ENCODE measurements at places on chromosomes 5 and 9.

DNA sequence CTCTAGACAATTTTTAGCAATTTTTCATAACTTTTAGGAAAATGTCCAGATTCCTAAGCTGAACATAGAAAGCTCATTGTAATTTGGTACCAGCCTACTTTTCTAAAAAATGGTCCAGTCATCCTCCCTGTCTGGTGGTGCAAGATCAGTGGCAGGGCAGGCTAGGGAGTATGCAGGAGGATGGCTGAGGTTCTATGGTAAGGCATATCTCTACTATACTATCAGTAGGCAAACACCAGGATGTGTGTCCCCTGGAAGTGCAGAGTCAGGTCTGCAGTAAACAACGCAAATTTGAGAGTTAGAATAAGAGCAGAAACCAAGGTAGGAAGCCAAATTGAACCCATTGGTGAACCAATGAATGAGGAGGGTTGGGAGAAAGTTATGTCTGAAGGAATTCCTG, 22.8 kb upstream of the RFX3 start:
- DNase-seq: no peak

DNA sequence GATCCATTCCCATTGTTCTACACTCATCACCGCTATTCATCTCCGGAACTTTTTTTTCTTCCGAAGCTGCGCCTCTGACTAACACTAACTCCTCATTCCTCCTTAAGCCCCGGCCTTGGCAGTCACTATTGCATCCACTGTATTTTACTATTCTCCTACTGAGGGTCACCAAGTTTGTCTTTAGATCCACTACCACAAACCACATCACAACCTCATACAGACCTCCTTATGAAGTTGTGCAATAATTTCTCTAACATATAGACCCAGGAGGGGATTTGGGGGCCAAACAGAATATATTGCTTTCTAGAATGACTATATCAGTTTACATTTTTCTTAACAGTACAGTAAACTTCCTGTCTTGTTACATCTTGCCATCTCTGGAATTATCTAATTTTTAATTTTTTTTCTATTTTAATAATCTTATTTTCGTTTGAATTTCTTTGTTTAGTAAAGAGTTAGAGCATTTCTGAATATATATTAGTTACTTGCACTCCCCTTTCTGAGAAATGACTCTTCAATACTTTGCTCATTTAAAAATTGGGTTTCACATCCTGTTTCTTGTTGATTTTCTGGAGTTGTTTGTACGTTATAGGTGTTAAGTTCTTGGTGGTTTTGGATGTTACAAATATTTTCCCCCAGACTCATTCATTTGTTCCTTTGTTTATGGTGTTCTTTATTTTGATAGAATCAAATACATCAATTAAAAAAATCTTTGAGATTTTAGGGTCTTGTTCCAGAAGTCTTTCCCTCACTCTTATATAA, 37.1 kb downstream of the DMRT2 start:
- DNase-seq: no peak

- DNase-seq: no peak
Measured at GRCh38 chr9:14868772-14869583, 41.2 kb downstream of the FREM1 start.

GRCh38 chr9:128098297-128099230, 29.0 kb downstream of the PTGES2 start:
- DNase-seq: no peak

DNA sequence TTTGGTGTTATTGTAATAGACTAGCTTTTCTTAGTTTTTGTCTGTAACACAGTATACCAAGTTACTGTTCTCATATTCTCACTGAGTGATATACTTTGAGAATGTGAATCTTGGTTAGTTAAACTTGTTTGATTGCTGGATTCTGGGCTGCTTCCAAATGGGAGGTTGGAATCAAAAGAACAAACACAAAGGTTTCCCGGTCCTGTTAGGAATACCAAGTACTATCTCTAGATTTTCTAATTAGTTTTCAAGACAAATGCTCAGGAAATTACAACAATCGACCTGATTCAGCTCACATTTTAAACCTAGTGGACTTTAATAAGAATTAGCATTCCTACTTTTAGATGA, 244.3 kb downstream of the CSNK1G3 start:
- DNase-seq: no peak

- DNase-seq: no peak
Measured at GRCh38 chr9:6894135-6894534, 136.4 kb downstream of the KDM4C start.
